ENCODE measurements at places on chromosomes 3 and 15. TPM values are rescaled to one million over a fixed set of nuclear protein-coding genes. Genes with fewer than 3 reads are reported as not detected.

Gene PLA1A
- 1.6 TPM for total RNA-seq

Gene GOLGA8H
- 1.1 TPM for total RNA-seq

Gene SYNPR
- not detected for total RNA-seq

Gene LXN
- 20.7 TPM for total RNA-seq

Gene STX19
- not detected for total RNA-seq

Gene MESP2
- total RNA-seq: not detected

Gene BCL2A1
- 28.6 TPM for total RNA-seq

Gene NANOGP8
- total RNA-seq: not detected
